Activated T-cell treated with anti-CD3 and anti-CD28 coated beads, Interleukin-2, amount 50 U/mL, for 4 hours (primary cell): ENCODE measurements at places on chromosomes 2 and 18. TPM values are rescaled to one million over a fixed set of nuclear protein-coding genes. Genes with fewer than 3 reads are reported as not detected.

DNA sequence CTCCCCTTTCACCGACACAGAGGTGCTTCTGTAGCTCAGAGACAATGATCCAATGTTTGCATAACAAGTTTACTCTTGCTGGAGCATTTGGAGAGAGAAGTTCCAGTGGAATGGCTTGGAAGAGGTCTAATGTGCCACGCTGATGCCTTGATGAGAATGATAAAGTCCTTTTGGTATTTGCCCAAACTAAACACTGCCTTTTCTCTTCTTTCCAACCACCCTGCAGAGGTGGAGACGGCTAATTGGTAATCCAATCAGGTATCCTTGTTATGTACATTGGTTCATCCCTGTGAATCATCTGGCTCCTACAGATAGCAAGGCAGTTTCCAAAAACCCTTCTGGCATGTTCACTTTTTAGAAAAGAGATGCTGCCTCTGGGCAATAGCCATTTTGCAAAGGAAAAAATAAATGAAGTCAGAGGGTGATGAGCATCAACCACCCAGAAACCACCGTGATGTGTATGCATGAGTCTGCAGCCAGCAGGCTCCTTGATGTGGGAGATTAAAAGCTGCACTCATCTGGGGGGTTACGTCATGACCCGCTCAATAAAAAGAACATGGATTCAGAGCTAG, 40.6 kb downstream of the KIAA2012 start:
- DNase-seq, result no peak

ABCG8 gene
- total RNA-seq, result not detected

GRCh38 chr2:143558665-143559064, 429.4 kb downstream of the ARHGAP15 start:
- no peak for DNase-seq

- DNase-seq, result no peak
Observed at GRCh38 chr2:56361844-56362243, 178.1 kb downstream of the CCDC85A start.

DNA sequence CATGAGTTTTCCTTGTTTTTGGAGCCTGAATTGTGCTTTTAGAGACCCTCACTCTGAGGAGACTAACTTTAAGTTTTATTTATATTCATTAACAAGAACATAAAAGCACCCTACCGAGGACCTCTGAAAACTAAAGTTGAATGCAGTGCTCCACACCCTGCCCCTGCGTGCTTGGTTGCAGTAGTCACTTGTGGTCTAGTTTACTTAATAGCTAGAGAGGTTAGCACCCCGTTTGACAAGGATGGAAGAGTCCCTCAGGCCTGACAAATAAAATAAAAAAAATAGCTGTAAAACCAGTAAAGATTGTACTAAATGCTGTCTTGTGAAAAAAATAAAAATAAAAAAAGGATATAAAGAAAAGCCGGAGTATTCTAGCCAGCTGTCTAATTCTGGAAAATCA, 395.2 kb downstream of the MTX2 start:
- no peak for DNase-seq

DNA sequence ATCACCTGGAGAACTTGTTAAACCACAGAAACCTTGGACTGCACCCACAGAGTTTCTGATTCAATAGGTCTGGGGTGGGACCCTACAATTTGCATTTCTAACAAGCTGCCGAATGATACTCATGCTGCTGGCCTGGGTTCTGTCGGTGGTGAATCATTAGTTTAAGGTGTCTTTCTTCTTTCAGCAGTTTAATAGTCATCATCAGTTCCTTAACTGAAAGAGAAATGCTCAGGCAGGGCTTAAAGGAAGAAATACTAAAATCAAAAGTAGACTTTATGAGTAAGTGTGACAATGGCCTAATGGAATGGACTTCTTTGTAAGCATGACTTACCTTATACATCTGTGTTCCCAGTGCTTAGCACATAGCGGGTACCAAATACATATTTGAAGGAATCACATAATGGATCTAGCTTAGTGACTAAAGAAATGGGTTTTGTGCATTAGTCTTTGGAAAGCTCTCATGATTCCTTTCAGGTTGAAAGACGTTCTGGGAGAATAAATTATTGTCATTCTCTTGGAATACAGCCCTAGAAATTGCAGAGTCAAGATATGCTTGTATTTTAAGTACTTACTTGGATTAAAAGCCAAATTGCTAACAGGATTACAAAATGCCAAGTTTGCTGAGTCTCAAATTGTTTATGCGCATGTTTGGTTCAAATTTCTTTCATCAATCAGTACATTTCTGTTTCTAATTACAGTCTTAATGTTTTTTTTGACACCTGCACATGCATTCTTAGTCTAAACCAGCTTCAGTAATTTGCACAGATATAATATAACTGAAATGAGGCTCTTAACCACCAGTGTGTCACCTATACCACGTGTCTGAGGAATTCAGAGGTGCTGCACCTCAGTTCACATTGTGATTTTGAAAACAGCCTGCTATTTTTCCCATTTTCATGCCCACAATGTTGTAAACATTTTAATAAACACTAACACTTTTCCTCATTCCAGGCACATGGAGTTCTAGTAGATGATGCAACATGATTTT, 220.3 kb upstream of the NRP2 start:
- DNase-seq, result no peak
